Activated T-helper 9 cell treated with anti-CD3 and anti-CD28 coated beads, Interleukin-2, amount 50 U/mL, for 16 hours (primary cell): ENCODE measurements at places on chromosomes 3 and 15.

DNA sequence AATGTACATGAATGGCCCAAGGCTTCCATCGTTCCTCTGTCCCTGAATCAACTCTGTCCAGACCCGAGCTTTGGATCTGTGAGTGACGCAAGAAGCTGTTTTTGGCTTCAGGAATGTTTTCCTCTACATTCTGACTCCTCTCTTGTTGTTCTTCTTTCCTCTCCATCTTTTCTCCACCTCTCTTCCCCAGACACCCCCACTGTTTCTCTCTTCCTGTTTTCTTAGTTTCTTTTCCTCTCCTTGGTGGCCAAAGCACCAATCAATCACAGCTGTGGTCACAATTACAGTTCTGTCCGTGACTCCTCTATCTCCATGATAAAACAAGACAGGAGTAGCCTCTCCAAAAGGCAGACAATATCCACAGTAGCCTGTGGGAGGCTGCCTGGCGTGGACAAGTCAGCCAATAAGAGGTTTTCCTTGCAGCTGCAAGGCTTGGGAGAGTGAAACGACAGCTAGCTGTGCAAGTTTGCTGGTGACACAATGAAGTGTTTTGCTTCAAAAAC lies 4.9 kb upstream of the TMEM212 start:
- no peak for DNase-seq

DNA sequence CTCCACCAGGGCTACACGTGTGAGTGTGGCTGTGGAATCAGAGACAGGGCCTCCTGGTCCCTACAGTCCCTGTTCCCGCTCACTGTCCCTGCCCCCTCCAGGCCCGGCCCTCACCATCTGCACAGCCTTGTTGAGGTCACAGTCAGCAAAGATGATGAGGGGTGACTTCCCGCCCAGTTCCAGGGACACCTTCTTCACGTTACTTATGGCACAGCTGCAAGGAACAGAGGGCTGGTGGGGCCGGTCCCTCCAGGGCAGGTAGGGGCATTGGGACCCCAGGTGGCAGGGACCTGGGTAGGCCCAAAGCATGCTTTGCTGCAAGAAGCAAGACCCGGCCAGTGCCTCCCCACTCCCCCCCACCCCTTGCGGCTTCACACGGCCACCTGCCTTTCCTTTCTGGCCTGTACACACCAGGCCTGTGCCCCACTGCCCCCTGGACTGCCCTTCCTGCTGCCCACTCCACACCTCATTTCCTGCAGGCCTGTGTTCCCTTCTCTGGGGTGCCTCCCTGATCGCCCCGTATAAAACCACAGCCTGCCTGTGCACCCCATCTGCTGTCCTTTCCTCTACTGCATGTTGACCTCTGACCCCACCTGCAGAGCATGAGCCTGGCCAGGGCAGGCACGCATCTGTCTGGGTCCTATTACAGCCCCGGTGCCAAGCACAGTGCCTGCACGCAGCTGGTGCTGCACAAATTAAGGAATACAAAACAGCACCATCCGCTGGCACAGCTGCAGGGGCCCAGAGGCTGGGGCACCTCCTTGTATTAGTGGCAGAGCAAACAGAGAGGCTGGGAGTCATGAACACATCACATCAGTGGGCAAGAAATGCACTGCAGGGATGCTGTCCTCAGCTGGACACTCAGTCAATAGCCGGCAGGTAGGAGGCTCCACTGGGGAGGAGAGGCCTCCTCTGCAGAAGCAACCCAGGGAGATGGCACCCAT lies 30.8 kb upstream of the SLC41A3 start:
- no peak for DNase-seq

DNA sequence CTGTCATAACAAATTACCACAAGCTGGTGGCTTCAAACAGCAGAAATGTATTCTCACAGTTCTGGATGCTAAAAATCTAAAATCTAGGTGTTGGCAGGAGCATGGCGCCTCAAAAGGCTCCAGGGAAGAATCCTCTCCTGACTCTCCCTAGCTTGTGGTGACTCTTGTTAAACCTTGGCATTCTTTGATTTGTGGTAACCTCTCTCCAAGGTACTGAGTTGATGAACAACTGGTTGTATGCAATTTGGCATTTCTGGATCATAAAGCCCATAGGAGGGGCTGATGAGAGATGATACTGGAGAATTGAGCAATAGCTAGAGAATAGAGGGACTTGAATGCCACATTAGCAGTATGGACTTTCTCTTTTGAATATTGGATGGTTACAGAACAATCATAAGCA lies 821.8 kb downstream of the TBL1XR1 start:
- DNase-seq = no peak

- no peak for DNase-seq
Observed at GRCh38 chr3:127247292-127247691, 40.6 kb downstream of the PRR20G start.

DNA sequence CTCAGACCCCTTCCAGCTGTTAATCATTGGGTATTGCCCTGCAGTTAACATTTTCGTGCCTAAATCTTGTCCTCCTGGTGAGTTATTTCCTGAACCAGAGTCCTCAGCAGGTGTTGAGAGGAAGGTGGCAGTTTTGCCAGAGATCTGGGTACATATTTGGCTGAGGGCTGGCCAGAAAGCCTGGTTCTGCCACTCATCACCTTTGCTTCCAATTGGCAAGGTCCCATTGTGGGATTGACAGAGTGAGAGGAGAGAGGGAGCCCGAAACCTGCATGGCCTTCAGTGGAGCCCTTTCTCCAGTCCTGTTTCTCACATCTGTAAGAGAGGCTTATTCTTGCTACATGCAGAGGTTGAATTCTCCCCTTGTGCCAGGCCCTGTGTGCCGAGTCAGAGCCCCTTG lies 8.9 kb upstream of the TKT start:
- DNase-seq = no peak

- DNase-seq = no peak
Observed at GRCh38 chr3:143720381-143720780, 127.9 kb downstream of the SLC9A9 start.

DNA sequence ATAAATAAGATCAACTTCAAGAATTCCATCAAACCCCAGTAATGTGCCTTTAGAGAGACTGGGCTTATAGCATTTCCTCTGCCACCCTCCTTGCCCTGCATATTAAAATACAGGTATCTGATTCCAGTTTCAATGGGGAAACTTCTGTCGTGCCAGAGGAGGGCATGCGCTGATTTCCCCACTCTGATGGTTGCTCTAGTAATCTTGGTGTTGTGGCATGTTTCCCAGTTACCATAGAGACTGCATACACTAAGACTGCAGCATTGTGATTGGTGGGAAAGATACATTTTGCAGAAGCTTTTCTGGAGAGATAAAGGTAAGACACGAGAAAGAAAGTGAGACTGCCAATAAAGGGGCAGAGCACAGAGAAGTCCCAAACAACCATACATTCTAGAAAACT lies 225.6 kb downstream of the TIGIT start:
- no peak for DNase-seq

GRCh38 chr15:41827290-41827879 lies 507 bp upstream of the JMJD7 start:
- DNase-seq = no peak

DNA sequence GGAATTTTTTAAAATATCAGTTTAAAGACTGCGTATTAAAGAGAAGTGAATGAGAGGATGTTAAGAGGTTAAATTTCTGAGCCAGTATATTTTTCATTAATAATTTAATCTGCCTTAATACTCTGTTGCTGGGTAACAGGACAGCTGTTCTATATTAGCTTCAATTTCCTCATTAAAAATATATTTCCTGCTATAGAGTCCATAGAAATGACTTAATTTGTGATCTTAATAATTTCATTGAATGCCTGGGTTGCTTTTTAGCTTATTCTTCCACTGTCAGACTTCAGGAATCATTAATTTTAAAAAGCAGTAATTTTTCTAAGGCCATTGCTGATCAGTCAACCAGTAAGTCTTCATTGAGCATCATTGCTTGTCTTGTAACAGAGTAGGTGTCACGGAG lies 129.0 kb downstream of the THSD4 start:
- DNase-seq = no peak

DNA sequence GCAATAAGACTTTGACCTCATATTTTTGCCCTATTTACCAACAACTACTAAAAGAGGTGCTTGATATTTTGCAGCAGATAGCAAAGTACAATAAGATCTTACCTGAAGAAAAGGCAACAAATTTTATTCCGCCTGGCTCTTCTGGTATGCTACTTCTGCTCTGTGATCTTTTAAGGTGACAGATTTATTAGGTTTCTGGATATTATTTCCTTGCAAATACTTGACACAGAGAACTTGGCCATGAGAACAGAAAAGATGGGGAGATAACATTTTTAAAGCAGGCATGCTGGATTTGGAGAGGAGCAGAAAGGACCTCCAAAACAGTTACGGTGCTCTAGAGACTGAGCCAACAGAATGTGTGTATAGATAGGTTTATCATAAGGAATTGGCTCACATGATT lies 86.7 kb upstream of the RNF7 start:
- DNase-seq = no peak

- no peak for DNase-seq
Observed at GRCh38 chr3:4207672-4208071, 95.5 kb upstream of the SETMAR start.

- no peak for DNase-seq
Observed at GRCh38 chr3:192802957-192803899, 75.9 kb upstream of the FGF12 start.

DNA sequence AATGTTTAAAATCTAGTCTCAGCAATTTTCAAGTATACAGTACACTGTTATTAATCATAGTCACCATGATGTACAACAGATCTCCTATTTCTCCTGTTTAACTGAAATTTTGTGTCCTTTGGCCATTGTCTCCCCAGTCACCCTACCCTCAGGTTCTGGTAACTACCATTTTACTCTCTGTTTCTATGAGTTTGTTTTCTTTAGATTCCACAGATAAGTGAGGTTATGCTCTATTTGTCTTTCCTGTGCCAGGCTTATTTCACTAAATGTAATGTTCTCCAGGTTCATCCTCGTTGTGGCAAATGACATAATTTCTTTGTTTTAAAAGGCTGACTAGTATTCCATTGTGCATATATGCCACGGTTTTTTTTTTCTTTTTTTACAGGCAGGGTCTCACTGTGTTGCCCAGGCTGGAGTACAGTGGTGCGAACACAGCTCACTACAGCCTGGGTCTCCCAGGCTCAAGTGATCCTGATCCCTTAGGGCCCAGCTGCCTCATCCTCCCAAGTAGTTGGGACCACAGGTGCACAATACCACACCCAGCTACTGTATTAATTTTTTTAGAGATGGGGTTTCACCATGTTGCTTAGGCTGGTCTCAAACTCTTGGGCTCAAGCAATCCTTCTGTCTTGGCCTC lies 50.0 kb downstream of the RAB7A start:
- DNase-seq = no peak

DNA sequence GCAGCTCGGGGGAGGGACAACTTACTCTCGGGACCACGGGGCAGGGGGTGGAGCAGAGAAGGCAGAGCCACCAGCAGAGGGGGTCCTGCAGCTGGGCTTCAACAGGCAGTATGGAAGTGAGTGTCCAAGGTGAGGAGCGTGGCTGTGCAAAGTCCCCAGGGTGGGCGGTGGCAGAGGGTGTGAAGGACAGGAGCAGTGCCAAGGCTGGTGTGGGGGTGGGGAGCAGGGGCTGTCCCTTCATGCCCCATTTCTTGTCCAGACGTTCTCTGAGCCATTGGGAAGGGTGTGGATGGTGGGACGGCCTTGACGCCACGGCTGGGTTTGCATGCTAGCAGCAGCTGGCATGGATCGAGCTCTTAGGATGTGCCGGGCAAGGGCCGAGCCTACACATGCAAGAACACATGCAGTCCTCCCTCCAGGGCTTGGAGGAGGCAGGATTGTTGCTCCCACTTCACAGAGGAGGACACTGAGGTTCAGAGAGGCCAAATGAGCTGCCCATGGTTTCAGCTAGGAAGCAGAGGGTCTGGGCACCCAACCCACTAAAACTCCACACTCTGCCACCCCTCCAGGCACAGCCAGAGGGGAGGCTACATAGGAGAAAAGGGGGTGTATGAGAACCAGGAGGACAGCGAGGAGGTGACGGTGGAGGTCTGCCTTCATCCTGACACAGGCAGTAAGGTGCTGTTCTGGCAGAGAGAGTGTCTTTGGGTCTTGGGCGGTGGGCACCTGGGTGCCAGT lies 93.6 kb downstream of the TBC1D2B start:
- DNase-seq = no peak

- DNase-seq = no peak
Observed at GRCh38 chr15:85795337-85796305, 896 bp upstream of the KLHL25 start.

DNA sequence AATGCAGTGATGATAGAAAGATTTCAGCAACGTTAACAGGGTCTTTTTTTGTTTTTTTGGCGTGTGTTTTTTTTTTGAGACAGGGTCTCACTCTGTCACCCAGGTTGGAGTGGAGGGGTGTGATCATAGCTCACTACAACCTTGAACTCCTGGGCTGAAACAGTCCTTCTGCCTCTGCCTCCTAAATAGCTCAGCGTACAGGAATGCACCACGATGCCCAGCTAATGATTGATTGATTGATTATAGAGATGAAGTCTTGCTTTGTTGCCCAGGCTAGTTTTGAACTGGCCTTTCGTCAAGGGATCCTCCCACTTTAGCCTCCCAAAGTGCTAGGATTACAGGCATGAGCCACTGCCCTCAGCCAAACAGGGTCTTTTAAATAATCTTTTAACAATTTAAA lies 7.0 kb downstream of the CHP1 start:
- no peak for DNase-seq

DNA sequence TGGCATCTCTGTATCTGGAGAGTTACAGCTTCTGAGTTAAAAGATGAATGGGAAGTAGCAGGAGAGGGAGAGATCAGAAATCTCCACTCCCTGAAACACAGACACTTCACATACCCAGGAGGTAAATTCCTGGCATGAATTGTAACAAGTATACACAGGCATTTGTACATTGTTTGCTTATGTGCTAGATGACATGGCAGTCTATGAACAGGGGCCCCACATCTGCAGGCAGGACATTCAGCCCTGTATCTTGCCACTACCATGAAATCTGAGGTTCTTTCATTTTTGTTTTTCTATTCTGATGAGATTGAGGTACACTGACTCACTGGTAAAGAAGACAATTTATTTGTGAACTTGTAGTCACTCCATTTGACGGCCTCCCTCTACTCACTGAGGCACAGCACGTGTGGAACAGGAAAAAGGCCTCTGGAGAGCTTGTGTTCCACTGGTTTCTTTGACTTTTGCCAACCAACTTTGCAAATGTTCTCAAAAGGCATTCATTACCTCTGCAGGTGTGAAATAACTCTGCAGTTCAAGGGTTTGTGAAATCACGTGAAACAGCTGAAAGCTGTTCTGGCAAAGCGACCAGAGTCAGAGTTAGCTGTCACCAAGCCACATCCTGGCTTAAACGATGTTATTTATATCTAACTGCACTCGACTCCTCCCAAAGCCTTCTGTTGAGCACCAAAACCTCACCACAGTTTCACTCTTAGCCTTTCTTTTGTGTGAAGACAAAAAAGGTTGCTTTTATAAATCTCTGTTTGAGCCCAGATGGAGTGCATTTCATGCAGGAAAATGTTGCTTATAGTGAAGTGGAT lies 401.3 kb upstream of the CFAP20DC start:
- DNase-seq = no peak

- DNase-seq = no peak
Observed at GRCh38 chr3:20141316-20141715, 44.7 kb downstream of the SGO1 start.

DNA sequence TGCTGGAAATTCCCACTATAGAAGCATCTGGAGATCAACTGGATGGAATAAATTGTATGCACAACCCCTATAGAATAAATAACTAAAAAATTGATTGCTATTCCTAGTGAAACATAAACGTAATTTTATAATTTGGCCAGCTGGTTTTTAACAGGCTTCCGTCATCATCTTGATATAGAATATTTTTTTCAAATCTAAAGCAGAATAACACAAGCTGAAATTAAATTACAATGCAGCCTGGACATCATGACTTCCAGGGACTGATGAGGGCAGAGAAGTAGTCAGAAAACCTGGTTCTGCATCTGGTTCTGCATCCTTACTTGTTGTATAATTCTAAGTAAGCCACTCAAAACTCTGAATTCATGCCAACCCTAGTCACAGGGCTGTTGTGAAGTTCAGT lies 146.1 kb downstream of the MEX3B start:
- no peak for DNase-seq
